ENCODE measurements at places on chromosomes 2 and 18.

DNA sequence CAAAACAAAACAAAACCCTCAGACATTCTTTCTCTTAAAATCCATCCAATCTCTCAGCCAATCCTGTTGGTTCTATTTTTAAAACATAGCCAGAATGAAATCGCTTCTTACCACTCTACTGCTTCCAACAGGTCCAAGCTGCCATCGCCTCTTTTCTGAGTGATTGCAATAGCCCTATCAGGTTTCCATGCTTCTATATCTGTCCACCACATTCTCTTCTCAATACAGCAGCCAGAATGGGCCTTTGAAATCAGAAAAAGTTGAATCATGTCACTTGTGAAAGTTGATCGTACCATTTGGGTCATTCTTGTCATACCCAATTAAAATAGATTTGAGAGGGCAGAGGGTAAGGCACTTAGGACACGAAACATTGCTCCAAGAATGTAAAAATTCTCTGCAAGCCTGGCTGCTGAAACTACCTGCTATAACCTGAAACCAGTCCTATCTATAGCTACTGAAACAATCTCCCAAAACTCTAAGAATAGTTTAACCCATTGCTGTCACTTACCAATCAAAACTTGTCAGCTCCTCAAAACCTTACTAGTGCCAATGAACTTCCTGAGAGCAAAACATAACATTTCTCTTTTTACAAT, 3.3 kb upstream of the MTLN start:
- no peak for DNase-seq

- DNase-seq = no peak
Observed at GRCh38 chr2:80517316-80517715, 212.8 kb upstream of the LRRTM1 start.

- DNase-seq = no peak
Observed at GRCh38 chr2:96233880-96234316, 25.3 kb upstream of the STARD7 start.

- no peak for DNase-seq
Observed at GRCh38 chr18:32152705-32153448, 37.0 kb upstream of the MEP1B start.

GRCh38 chr2:74097574-74097973, 50.1 kb downstream of the BOLA3 start:
- DNase-seq = no peak

DNA sequence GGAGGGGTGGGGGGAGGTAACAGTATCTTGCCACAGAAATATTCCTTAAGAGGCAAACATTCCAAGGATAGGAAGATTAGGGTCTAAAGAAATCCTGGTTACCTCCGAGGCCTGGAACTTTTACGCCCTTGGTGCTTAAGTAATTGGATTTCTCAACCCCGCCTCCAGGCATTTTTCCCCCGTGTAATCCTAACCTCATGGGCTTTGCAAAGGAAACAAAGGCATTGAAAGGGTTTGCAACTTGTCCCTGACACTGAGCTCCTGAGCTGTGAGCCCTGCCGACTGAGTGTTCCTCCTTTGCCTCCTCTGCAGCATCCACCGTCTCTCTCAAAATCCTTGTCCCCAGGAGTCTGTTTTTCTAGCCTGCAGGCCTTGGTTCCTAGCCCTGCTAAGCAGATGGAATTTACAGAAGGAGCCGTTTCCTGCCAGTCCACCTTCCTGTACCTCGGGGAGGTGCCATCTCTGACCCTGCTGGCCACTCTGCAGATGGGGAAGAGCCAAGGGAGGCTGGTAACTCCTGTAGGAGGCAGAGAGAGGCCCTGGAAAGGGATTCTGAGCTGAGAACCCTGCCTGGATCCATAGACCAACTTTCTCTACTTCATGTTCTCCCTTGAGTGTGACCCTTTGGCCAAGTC, 24.2 kb downstream of the TET3 start:
- DNase-seq = no peak

GRCh38 chr2:21779786-21780185, 656.0 kb downstream of the TDRD15 start:
- no peak for DNase-seq

DNA sequence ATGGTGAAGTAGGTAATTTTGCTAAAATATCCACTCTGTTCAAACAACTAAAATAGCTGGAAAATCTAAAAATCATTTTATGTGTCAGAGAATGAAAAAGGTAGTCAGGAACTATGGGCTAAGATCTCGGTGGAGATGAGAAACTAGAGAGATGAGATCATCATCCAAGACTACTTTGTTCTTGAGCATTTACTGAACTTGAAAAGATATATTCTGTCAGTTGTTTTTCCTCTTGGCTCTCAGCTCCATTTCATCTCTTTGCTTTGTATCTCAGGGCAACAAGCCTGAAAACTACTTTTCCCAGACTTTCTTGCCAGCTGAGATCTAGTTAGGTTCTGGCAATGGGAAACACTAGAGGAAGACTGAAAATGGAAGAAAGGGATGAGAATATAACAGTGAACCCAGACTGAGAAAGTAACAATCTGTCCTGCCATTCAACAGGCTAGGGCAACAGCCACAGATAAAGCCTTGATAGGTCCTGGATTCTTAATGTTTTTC, 346.2 kb upstream of the MEX3C start:
- DNase-seq = no peak

- DNase-seq = no peak
Observed at GRCh38 chr2:96909611-96910021, 39.7 kb upstream of the SEMA4C start.

DNA sequence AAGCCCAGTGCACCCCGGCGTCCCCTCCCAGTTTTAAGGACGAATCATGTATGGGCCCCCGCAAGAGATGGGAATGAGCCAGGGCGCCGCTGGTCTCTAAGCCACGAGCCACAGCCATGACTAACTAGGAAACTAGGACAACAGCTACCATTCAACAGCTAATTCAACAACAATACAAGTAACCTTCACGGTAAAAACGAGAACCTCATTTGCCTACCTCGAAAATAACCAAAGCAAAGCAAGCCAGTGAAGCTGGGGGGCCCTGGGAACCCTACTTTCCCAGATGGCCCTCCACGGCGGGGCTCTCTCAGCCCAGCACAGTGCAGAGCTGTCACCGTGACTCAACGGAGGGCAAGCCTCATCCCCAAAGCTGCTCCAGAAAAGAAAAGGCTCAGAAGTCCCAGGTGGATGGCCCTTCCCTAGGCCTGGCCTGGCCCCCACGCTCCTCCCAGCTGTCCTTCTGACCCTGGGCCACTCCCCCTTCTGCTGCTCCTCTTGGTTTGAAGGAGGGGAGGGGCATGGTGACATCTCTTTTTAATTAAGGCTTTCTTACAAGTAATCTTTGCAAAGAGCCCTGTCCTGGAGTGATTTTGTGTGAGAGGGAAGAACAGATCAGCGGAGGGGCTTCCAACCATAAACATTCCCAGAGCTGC, 126.3 kb downstream of the HDAC4 start:
- DNase-seq = no peak

Data from BJ (cell line).